ENCODE measurements at places on chromosomes 7 and 10.
A peak's percentile ranks its signal among the peaks of the same experiment; 100 is the strongest.

DNA sequence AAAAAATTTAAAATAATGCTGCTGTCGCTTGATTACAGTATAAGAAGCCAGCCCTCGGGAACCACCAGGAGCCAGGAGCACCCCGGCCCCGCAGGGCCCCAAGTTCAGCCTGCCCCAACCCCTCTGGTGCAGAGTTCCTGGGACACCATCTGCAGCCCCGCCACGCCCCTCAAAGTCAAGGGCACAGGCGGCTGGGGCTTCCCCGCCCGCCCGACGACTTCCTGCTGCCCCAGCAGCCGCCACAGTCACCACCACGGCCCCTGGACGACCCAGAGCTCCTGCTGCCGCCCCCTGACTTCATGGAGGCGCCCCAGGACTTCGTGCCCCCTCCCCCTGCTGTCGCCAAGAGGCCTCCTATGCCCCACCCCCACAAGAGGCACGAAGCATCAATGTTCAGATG lies 103.6 kb upstream of the PDSS1 start:
- DNase-seq = no peak

DNA sequence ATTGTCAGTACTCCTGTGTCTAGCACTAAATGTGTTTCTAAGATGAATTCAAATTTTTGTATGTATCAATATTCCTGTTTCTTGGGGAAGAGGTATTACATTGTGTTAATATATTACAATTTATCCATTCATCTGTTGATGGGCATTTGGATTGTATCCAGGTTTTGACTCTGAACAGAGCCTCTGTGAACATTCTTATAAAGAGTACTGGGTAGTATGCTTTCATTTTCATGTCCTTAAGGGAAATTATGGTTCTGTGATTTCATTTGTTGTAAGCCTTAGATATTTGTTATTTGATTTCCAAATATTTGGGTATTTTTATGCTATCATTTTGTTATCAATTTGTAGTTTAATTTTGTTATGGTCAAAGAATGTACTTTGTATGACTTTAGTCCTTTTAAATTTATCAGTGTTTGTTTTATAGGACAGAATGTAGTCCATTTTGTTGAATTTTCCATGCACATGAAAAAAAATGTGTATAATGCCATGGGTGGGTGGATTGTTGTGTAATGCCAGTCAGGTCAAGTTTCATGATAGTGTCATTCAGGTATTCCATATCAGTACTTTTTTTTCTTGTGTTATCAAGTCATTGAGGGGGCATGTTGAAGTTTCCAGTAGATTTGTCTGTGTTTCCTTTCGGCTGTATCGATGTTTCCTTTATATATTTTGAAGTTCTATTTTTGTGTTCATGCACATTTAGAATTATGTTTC lies 38.4 kb downstream of the STAM start:
- DNase-seq = no peak

- DNase-seq = no peak
Observed at GRCh38 chr7:135811506-135811905, 62.9 kb upstream of the FAM180A start.

DNA sequence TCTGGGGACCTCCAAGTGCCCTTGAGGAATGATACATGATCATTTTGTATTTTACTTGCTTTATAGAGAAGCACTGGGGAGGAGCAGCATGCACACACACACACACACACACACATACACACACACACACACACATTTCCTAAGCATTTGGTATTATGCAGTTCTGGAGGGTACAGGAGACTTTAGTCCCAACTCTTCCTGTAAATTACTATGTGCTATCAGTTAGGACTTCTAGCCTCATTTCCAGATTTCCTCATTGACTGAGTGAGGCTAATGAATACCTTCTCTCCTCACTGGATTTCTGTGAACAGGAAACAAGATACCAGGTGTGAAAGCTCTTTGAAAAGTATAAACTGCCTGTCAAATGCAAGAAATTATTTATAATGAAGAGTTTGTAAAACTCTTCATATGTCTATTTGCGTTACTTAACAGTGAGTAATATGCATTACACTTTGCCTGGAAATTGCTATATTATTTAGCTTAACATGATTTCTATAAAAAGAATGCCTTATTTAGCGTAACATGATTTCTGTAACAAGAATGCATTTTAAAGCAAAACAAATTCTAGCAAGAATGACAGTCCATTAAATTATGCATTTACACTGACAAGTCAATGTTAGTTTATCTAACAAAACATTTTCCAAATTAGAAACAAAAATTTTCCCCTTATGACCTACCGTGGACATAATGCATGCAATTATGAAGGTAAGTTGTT lies 34.2 kb downstream of the ACTA2 start:
- DNase-seq = no peak

- DNase-seq = no peak
Observed at GRCh38 chr10:3766046-3766756, 18.8 kb downstream of the KLF6 start.

DNA sequence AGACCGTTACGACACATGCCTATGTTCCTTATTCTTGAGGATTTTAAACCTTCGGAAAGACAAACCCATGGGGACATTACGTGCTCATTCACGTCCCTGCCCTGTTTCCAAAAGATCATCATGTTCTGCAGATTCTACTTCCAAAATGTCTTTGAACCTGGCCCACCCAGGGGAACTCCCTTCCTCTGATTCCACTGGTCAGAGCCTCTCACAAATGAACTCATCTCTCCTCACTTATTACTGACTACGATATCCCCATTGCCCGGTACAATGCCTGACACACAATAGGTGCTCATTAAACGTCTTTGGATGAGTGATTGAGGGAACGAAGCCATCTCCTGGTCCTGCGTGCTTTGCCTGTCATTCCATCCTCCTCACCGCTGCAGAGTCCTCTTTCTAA lies 168.3 kb upstream of the RNF32 start:
- no peak for DNase-seq

DNA sequence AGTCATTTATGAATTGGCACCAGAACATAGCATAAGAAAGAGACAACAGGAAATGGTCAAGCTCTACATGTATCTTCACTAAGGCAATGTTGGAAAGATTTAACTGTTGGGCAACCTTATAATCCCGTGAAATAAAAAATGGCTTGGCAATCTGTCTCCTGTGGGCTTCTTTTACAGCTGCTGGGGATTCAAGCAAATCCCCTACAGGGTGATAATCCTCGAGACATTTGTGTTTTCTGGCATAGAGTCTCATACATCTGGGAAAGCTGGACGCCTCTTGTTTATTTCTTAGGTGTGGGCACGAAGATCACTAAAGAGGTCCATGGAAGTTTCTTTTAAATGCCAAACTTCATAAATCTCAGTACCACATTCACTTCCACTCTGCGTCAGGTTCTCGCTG lies 82.2 kb upstream of the GPR141 start:
- DNase-seq = no peak

DNA sequence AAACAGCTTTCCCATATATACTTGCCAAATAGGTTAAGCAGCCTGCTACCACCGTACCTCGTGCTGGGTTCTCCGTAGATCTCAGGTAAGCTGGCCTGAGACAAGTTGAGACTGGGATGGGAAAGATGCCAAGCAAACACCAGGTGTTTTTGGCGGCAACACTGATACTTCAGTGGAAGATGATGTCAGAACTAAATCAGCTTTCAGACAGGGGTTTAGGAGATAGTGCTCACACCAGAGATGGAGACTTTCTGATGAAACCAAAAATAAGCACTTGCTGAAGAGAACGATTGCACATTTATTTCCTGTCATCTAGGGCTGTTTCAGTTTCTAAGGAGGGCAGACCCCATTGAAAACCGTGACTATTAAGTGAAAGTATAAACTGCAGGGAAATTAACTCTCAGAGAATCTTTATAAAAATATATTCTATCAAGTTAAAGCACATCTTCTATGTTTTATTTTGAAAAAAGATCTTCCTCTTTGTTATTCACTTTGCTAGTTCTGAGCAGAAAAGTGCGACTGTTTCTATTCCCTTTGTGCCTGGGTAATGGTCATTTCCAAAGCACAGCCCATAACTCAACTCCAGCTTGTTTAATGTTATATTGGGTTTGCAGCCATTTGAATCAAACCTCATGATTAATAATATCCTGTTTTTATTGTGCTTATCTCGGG lies 149.9 kb downstream of the CPED1 start:
- no peak for DNase-seq

DNA sequence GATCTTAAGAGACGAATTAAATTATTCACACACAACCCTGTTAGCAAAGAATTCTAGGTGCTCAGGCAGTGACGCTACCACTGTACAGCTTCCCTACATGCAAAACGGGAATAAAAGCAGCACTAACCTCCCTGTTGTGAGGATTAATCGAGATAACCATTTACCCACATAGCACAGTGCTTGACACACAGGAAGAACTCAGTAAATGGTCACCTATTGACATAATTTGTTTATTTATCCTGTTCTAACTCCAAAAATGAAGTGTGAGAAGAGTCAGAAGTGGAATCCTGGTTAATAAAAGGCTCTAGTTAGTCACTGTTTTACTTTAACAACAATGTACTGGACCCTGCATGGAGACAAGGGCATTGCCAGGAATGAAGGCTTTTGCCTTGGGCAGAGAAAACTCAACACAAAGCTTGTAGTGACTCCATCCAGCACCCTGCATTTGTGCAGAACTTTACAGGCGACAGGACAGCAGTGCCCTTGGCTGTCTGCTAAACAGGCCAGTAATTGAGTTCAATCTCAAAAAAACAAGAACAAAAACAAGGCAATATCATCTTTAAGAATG lies 103.8 kb downstream of the SORBS1 start:
- no peak for DNase-seq

- no peak for DNase-seq
Observed at GRCh38 chr10:103534621-103535498, 41.4 kb downstream of the NEURL1 start.

GRCh38 chr7:72704894-72705293 lies 123.1 kb downstream of the TYW1B start:
- DNase-seq = no peak

DNA sequence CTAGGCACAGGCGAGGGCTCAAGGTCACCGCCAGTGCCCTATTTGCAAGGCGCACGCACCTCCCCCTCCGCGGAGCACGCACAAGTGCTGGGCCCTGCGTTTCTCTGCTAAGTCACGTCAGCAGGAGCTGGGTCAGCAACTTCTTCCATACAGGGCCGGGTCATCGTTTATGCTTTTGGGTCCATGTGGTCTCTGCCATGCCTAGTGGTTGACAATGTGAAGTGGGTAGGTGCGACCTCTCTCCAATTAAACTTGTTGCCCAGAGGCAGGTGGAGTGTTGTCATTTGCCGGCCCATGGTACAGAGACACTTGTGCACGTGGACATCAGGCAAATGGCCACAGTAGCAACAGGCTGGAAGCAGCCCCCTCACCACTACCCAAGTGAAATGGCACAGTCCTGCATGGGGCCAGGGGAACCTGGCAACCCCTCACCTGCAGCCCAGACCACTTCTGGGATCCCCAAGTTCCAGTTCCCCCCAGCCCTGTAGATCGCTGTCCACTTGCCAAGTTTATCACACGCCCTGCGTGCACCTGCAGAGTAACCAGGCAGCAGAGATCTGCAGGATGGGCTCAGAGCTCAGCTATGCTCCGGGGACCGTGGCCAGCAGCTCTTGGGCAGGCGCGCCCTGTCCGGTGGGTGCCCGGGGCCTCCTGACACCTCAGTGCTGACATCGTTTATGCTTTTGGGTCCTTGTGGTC lies 86.1 kb upstream of the PPP2R2D start:
- DNase-seq = no peak

- no peak for DNase-seq
Observed at GRCh38 chr7:33998476-33998875, 93.1 kb downstream of the BMPER start.

DNA sequence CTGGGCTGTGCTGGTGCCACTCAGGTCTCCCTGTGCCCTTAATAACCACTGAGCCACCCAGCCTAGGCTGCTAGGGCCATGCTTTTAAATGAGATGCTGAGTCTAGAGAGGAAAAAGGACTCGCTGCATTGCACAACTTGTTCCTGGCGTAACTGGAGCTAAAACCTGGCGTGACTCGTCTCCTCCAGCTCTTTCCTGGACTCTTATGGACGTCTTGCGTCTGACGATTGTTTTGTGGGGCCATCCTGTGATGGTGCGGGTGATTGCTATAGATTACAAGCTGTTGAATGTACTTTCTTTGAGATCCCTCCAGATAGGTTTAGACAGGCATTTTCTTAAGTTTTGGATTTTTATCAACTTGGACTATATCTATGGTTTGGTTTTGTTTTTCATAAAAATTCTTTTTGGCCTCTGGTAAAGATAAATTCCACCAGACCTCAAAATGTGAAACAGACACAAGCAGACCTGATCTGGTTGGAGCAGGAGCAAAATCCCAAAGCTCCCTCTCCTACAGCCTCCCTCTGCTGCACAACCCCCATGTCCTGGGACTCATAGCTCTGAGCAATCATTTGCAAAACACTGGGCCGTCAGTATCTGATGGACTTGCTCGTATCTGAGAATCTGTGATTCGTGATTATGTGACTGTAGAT lies 230.3 kb downstream of the ARHGAP12 start:
- DNase-seq = no peak

GRCh38 chr7:65722361-65722792 lies 150.5 kb upstream of the VKORC1L1 start:
- peak; percentile 48 for DNase-seq

- no peak for DNase-seq
Observed at GRCh38 chr10:78362406-78363022, 328.9 kb downstream of the RPS24 start.

DNA sequence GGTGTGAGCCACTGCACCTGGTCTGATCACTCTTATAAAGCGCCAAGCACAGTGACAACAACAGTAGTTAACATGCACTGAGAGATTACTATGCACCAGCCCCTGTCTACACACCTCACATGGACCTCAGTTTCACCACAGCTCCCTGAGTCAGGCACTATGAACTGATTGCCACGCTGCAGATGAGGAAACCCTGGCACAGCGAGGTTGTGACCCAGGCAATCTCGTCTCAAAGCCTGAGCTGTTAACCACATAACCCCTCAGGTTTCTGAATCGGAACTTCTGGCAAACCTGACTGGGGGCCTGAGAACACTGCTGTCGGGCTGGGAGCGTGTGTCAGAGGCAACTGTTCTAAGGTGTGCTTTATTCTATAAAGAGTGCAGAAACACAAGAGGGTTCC lies 150.8 kb downstream of the RNF216 start:
- DNase-seq = no peak

DNA sequence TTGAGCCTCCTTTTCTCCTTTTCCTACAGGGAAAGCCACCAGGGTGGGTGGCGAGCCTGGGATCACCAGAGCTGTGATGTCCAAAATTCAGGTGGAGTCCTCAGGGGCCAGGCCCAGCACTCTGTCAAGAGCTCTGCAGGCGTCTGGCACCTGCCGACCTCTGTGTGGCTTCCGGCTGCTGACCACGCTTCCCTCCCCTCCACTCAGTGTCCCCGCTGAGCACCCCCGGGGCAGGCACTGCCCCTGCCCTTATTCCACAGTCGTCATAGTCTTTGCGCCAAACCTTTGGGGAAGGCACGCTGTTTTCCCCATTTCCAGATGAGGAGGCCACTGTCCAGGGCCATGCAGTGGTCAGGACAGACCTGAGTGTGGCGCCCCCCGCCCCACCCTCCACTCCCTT lies 7.5 kb downstream of the MTG1 start:
- no peak for DNase-seq

DNA sequence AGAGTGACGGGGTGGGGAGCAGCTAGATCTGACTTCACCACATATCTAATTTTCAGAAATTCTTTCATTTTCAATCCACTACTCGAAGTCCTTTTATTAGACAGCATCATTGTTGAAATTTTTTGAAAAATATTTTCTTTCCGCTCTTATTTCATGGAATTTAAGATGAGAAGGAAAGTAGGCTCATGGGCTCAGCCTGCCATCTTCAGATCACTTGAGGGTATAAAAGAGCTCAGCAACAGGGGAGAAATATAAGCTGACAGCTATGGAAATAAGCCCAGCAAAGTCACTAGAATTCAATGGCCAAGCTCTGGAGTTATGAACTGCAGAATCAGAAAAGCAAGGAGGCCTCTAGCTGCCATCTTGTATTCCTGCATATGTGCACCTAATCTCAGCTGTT lies 389.1 kb downstream of the XPNPEP1 start:
- DNase-seq = no peak

Measured in activated T-helper 1 cell treated with anti-CD3 and anti-CD28 coated beads, Interleukin-2, amount 50 U/mL, for 16 hours (primary cell).